ENCODE measurements at places on chromosomes 5 and 9. TPM values are rescaled to one million over a fixed set of nuclear protein-coding genes. Genes with fewer than 3 reads are reported as not detected.

- no peak for DNase-seq
These were observed 1.5 kb upstream of the STC2 start for GRCh38 chr5:173329491-173330337.

DNA sequence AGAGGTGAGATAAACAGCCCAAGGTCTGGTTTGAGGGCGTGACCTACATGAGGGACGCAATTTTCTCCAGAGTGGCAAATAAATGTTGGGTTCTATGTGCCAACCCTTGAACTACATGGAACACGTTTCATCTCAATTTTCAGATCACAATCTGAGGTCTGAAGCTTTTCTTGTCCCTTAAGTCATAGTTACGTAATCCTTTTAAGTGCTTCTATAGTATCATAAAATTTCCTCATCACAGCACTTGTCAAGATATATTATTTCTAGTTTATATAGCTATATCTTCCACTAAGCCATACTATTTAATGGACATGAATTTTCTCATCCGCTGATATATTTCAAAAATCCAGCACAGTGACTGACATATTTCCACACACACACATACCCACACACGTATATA lies 53.1 kb upstream of the GRIN3A start:
- no peak for DNase-seq

DNA sequence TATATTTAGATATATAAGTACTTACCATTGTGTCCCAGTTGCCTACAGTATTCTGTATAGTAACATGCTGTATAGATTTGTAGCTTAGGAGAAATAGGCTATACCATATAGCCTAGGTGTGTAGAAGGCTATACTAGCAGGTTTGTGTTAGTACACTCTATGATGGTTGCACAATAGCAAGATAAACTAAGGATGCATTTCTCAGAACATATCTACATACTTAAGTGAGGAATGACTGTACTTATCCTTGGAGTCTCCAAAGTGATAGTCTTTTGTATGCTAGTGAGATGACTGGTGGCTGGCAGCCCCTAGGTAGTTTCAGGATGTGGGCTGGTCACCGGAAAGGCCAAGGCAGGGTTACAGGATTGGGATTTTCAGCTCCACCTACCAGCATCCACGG lies 208.7 kb downstream of the ARHGEF28 start:
- DNase-seq = no peak

The ATP10B gene
- not detected for total RNA-seq

Data from naive thymus-derived CD4-positive, alpha-beta T cell (primary cell).